ENCODE measurements at places on chromosomes 16 and 17. TPM values are rescaled to one million over a fixed set of nuclear protein-coding genes. Genes with fewer than 3 reads are reported as not detected.

DNA sequence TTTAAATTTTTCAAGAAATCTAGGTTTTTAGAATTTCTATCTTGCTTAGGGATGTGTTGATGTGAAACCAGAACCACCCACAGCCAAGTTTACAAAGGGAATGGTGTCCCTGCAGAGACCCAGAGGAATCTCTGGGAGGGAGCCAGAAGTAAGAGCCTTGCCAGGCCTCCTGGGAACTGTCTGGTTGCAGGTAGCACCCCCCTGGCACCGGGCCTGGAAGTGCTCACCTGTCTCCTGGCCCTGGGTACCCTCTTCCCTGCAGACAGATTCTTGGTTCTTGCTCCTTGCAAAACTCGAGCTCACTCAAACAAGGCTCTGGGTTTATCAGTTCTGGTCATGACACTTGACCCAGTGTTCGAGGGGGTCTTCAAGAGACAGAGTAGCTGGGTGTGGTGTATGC, 24.6 kb upstream of the ZFP90 start:
- no peaks in the 10 kb centered on the region for H3K36me3 ChIP-seq
- H3K27me3 ChIP-seq, result peaks cover 7% of the 10 kb centered on the region
- H3K4me3 ChIP-seq, result no peak overlapping the region
- no peak for DNase-seq
- peaks cover 7% of the 10 kb centered on the region for H3K4me1 ChIP-seq

- no peaks in the 10 kb centered on the region for H3K36me3 ChIP-seq
- no peak for DNase-seq
- H3K27me3 ChIP-seq, result no peaks in the 10 kb centered on the region
- no peak overlapping the region for H3K4me3 ChIP-seq
- H3K4me1 ChIP-seq, result no peaks in the 10 kb centered on the region
- H3K27ac ChIP-seq, result no peak overlapping the region
These were observed 33.9 kb upstream of the MLKL start for GRCh38 chr16:74734361-74735161.

The KCNG4 gene
- polyA plus RNA-seq, result not detected

The TEX19 gene
- not detected for polyA plus RNA-seq

Measured in naive B cell (primary cell).